Activated naive CD4-positive, alpha-beta T cell treated with anti-CD3 and anti-CD28 coated beads, Interleukin-2, amount 50 U/mL, for 16 hours (primary cell): ENCODE measurements at places on chromosomes 11 and 22.

- no peak for DNase-seq
These were observed 76.0 kb downstream of the EXT2 start for GRCh38 chr11:44171518-44171917.

DNA sequence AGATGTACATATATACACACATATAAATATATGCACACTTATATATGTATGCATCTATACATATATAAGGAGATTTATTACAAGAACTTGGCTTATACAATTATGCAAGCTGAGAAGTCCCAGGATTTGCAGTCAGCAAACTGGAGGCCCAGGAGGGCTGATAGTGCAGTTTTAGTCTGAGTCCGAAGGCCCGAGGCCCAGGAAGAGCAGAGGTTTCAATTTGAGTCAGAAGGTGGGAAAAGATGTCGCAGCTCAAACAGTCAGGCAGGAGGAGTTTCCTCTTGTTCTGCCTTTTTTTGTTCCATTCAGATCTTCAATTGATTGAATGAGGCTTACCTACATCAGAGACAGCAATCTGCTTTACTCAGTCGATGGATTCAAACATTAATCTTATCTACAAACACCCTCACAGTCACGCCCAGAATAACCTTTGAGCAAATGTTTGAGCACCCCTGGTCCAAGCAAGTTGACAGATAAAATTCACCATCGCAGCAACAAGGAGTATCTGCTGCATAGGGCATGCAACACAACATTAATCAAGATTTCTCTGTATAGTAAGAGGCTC, 4.0 kb upstream of the SGSM1 start:
- no peak for DNase-seq

DNA sequence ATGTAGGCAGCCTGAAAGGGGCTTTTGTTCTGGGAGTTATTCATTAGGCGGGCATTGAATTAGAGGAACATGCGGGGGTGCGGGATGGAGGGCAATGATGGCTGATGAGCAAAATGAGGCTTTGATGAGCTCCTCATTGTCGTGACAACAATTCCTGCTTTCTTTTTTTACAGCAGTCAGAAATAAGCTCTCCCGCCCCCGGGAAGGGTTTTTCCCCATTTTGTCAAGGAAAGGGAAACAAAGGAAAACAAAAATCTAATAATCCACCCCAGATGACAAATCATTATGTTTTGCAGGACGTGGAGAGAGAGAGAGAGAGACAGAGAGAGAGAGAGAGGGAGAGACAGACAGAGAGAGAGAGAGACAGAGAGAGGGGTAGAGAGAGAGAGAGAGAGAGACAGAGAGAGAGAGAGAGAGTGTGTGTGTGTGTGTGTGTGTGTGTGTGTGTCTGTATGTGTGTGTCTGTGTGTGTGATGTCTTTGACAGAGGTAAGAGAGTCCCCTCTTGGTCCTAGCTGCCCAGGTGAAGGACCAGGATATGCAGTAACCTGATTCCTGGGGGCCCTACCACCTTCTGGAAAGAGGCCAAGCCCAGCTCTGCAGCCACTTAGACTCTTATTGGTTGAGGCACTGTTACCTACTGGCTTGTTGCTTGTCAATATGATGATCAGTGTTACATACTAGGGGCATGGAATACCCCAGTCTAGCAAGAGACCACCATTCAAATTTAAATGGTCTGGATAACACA, 46.7 kb upstream of the PARVA start:
- no peak for DNase-seq

- DNase-seq = no peak
These were observed 5.1 kb downstream of the ZPR1 start for GRCh38 chr11:116782728-116783127.

DNA sequence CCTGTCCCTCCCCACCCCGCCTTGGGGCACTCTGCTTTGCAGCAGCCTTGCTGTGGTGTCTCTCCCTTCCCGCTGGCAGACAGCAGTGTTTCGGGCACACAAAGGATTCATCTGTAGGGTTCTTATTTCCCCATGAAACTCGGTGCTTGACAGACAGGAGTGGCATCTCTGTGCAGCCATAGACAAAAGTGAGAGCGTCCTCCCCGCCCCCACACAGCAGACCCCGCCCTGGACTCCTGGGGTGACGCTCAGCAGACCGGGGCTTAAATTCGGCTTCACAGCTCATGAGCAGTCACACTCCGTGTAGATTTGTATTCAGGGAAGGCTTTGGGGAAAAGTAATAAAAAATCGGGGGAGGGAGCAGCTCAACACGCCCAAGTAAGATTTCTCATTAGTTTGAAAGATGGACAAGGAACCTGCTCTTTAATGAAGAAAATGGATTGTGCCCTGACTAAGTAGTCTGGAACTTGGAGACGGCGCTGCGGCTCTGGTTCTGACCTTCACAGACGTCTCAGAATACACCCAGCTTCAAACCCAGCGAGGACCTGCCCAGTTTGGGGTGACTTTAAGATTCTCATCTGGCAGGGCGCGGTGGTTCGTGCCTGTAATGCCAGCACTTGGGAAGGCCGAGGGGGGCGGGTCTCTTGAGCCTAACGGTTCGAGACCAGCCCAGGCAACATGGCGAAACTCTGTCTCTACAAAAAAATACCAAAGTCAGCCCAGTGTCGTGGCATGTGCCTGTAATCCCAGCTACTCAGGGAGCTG, 136.0 kb downstream of the CACNA1I start:
- no peak for DNase-seq

GRCh38 chr11:35144136-35144741, 5.3 kb downstream of the CD44 start:
- peak; percentile 59 for DNase-seq
